ENCODE measurements at places on chromosomes 3 and 15.

GRCh38 chr3:158221426-158221825, 111.5 kb downstream of the RSRC1 start:
- no peak for DNase-seq

DNA sequence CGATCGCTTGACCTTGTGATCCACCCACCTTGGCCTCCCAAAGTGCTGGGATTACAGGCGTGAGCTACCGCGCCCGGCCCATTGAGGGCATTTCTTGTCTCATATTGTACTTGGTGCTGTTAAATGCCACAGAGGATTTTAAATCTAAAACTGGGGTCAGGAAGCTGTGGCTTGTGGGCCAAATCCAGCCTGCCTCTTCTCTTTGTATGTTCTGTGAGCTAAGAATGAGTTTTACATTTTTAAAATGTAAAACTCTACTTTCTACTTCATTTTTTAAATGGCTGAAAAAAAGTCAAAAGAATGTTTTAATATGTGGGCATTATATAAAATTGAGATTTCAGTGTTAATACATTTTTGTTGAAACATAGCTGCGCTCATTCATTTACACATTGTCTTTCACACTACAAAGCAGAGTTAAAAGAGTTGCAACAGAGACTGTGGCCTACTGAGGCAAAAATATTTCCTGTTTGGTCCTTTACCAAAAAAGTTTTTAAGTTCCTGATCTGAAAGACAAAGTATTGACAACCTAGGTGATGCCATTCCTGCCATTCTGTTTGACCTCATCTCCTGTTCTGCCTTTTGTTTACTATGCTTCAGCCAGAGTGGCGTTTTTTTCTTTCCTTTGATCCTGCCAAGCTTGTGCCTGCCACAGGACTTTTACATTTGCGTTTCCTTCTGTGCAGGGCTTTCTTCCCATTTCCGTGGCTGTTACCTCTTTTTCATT, 50.4 kb downstream of the PDCD6IP start:
- no peak for DNase-seq

GRCh38 chr3:63979093-63979885, 44.0 kb downstream of the PSMD6 start:
- no peak for DNase-seq

DNA sequence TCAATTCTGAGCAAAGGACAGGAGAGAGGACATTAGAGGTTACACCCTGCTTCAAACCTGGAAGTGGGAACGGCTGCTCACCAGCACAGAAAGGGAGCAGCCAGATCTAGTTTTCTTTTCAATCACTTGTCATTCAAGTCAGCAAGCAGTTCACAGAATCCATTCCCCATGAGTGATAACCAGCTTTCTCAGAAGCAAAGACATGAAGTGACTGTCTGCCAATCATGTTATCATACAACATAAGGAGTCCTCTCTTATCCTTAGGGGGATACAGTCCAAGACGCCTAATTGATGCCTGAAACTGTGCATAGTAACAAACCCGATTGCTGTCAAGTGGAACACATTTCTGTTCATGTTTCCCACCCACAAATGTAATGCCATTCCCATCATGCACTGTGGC, 54.7 kb downstream of the FAM98B start:
- DNase-seq = no peak

DNA sequence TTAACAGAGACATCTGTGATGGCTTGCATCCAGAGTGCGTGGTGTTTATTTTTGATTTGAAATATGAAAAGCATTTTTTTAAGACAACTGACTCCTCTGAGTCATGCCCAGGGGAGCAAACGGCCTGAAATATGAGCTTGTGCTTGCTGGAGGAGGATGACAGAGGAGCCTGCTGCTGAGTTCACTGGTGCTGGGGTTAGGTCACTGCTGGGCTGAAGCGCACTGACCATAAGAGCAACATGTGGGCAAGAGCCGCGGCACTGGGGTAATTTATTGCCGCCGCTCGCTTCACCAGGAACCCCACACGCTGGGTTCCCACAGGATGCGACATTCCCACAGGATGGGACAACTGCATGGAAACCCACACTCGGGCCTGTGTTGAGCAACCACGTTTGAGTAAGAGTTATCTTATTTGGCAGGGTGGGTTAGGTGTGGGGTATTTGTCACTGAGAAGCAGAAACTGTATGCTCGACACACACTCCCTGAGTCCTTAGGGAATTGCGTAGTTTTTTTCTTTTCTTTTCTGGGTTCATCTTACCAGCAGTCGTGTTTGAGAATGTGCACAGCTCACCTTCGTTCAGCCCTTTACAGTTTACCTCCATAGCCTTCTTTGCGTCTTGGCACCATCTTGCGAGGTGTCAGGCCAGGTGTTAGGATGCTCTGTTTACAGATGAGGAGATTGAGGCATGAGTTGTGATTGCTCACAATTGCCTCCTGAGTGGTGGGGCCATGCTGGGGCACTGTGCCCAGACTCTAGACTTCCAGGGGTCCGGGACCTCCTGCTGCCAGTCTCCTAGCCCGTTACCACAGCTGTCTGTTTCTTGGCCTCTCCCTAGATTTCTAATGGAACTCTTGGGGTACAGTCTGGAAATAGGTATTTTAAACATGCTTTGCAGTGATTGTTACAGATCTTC, 60.4 kb downstream of the SMAD3 start:
- no peak for DNase-seq

Data from NCI-H2081 (cell line).